ENCODE measurements at places on chromosomes 12 and 14.

DNA sequence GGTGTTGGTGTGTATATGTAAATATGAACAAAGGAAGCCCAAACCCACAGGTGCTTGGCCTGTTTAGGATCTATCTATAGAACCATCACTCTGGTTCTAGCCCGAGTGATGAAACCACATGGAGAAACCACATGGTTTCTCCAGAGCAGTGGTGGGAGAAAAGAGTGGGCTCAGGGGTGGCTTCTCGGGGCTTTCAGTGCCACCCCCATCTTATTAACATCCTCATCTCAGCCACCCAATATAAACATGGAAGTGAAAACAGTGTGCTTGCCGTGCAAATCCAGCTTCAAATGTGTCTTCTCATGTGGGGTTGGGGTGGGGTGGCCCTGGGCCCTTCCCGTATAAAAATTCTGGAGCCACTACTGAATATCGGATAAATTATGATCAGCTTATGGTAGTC lies 109.0 kb downstream of the STAB2 start:
- no peak for DNase-seq
- no peak overlapping the region for H3K4me3 ChIP-seq
- H3K27ac ChIP-seq: no peak overlapping the region
- no peaks in the 10 kb centered on the region for H3K4me1 ChIP-seq

- no peak for DNase-seq
- H3K4me3 ChIP-seq: no peak overlapping the region
- no peak overlapping the region for H3K27ac ChIP-seq
- peaks cover 2% of the 10 kb centered on the region for H3K4me1 ChIP-seq
- H3K36me3 ChIP-seq: peaks cover 87% of the 10 kb centered on the region
- no peaks in the 10 kb centered on the region for H3K27me3 ChIP-seq
These were observed 35.0 kb downstream of the GIT2 start for GRCh38 chr12:109961201-109961600.

DNA sequence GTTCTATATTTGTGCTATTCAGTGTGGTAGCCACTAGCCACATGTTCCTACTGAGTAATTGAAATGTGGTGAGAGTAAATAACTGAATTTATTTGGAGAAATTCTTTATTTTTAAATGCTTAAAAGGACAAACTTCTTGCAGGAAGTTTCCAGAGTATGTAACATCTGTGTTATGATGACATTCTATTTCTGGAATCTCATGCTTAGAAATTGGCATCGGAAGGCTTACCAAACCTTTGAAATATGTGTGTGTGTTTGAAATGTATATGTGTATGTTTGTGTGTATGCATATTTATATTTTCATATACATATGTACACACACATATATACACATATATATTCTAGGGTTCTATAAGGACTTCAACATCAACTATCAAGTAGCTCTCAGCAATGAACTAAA lies 12.4 kb upstream of the WSCD2 start:
- DNase-seq: no peak
- peaks cover 11% of the 10 kb centered on the region for H3K27me3 ChIP-seq
- no peak overlapping the region for H3K27ac ChIP-seq
- no peak overlapping the region for H3K4me3 ChIP-seq

DNA sequence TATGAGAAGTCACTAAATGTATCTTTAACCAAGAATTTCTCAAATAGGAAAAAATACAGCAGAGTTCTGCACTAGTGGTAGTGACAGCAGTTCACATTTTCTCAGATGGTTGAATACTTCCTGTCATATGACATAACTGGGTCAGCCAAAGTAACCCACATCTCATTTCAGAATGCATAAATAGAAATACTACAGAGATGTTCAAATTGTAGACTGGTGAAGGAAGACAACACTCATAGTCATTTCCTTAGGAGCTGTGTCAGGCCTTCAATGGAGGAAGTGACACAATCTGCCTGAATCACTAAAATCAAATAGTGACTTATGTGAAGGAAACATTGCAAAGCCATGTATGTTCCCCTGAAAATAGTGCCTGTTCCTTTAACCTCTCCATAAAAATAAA lies 32.4 kb downstream of the FERMT2 start:
- DNase-seq: peak; percentile 26
- H3K36me3 ChIP-seq: no peaks in the 10 kb centered on the region
- H3K4me3 ChIP-seq: no peak overlapping the region

DNA sequence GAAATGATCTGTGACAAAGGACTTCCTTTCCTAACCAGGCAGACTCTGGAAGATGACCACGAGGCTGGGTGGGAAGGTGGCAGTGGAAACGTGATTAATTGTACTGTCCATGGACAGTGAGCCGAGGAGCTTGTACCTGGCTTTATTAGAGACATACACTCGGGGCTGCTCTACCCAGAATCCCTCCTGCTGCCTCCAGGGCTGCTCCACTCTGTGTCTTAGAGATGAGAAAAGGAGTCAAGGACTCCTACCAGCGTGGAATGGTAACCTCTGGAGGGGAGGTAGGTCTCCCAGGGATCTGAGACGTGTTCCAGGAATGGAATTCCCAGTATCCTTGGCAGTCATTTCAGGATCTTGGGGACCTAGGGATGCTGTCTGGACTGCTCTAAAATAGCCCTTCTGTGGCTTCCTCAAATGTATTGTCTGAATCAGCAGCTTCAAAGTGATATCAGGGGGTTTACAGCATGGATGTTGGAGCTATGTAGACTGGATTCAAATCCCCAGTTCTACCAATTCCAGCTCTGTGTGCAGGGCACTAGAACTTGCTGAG lies 237.8 kb downstream of the CACNA1C start:
- no peak overlapping the region for H3K27ac ChIP-seq
- H3K4me3 ChIP-seq: no peak overlapping the region
- no peaks in the 10 kb centered on the region for H3K36me3 ChIP-seq
- H3K27me3 ChIP-seq: no peaks in the 10 kb centered on the region
- no peak for DNase-seq
- peaks cover 6% of the 10 kb centered on the region for H3K4me1 ChIP-seq
